ENCODE measurements at places on chromosomes 2 and 18. TPM values are rescaled to one million over a fixed set of nuclear protein-coding genes. Genes with fewer than 3 reads are reported as not detected.
A peak's percentile ranks its signal among the peaks of the same experiment; 100 is the strongest.

B3GNT7 gene
- 0.06 TPM for polyA plus RNA-seq

- no peak for DNase-seq
Measured at GRCh38 chr2:213723041-213723560, 438.8 kb downstream of the SPAG16 start.

- no peak for DNase-seq
Measured at GRCh38 chr2:239762655-239763269, 262.4 kb downstream of the NDUFA10 start.

DNA sequence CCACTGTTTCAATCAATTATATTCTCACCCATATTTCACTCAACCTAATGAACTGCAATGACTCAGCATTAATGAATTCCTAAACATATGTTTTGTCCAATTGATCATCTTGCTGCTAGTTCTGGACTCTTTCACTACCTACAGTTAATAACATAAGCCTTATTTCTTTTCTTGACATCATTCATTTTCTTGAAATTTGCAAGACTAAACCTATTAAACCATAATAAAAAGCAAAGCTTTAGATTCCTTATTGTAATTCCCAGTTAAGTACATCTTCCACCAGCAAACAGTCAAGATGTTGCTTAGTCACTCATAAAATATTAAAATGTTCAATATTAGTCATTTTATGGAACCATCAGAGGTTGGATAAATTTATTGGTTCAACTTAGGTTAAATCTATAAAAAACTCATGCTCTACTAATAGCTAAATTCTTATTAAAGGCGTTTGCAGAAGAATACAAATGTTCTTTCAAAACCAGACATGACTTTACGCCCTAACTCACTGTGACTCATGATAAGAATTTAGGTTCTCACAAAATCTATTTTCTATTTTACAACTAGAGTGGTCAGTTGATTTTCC lies 599.4 kb downstream of the RNF144A start:
- peak; percentile 83 for DNase-seq

DNA sequence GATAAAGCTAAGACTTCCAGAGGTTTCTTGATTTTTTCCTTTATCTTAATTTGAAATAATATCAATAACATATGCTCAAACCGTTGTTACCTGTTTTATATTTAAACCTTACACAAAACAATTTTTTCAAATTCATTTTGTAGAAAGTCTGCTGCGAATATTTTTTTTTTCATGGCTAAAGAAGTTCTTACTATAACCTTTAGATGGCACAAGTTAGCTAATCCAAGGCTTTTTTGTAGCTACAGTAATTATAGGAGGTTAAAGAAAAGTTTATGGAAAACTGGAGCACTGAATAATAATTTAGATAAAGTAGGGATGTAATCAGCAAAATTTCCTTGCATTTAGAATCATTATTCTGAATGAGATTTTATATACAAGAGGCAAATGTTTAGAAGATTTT lies 78.0 kb upstream of the PNPT1 start:
- DNase-seq: no peak

- DNase-seq: no peak
Measured at GRCh38 chr2:162308747-162309503, 9.6 kb downstream of the IFIH1 start.

DNA sequence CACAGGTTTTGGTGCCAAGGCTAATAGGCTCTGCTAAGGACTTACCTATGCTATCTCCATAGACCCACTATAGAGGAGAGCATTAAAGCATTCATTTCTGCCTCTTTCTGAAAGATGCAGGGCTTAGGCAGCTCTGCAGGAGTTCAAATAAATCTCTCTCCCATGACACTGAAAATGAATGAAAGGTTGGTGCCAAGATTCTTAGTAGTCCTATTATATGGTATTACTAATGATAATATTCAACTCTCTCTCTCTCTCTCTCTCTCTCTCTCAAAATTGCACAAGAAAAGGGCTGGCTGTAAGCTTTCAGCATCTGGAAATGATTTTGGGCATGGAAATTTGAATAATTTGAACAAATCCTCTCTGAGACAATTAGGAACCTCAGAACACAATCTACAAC lies 433.7 kb downstream of the MBD2 start:
- DNase-seq: peak; percentile 14

DNA sequence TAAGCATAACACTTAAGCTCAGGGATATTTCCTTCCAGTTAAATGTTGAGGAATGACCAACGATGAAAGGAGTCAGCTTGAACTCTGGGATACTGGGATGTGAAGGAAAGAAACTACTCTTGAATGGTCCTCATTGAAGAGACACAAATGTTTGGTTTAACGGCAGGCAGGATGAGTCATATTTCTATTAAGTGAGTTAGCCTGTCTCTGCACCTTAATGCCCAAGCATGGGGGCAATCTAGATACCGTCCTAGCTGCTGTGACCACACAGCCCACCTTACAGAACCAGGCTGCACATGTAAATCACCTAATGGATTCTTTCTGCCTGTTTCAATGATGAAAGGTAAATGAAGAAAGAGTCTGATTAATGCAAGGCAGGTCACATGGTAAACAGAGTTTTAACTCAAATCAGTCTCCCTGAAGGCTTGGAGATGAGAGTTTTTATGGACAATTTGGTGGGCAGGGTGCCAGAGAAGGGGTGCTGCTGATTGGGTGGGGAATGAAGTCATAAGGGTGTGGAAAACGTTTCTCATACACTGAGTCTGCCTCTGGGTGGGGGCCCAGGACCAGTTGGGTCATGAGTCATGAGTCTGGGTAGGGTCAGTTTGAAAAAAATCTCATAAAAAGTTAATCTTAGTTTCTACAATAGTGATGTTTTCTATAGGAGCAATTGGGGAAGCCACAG lies 144.6 kb upstream of the MMADHC start:
- peak; percentile 52 for DNase-seq
